ENCODE measurements at places on chromosomes 2 and 18.

GRCh38 chr2:97808816-97809215, 95.4 kb downstream of the ZAP70 start:
- no peak for DNase-seq

GRCh38 chr2:118822015-118822414, 25.4 kb downstream of the EN1 start:
- no peak for DNase-seq

DNA sequence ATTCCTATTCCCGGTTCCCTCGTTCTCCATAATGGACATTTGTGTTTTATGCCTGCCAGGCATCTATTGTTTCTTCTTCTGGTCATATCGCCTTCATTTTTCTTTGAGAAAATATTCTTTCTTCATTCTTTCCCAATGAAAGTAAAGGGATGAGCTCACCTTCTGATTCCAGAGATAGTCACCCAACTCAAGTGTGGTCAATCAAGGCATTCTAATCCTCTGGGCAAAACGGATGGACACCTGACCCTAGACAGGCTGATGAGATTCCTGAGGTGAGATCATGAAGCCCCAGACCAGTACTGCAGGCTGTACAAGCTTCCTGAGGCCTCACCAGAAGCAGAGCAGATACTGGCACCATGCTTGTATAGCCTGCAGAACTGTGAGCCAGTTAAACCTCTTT, 52.8 kb downstream of the GAD1 start:
- no peak for DNase-seq

GRCh38 chr18:22822024-22822423, 111.1 kb upstream of the RBBP8 start:
- DNase-seq = peak; percentile 44

DNA sequence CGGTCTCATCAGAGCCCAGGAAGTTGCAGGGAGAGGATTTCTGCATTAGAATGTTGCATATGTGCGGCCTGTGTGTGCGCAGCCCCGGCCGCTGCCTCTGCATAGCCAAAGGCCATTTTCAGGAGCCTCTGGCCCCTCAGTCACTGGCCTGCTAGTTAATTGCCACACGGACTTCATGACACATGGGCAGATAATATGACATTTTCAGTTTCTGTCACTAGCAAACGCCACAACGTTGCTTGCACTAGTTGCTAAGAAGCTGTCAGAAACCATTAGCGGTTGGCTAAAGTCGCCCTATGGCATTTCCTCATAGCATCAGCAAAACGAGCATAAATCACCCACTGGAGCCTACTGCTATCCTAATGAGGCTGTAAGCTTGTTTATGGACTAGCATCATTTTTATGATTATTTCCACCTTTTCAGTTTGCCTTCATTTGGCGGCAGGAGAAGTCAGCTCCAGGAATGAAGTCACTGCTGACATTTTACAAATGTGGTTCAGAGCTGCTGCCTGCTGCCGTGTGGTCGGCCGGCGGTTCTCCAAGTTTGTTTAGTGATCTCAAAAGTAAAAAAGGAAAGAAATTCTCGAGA, 73.7 kb downstream of the MEIS1 start:
- peak; percentile 12 for DNase-seq

DNA sequence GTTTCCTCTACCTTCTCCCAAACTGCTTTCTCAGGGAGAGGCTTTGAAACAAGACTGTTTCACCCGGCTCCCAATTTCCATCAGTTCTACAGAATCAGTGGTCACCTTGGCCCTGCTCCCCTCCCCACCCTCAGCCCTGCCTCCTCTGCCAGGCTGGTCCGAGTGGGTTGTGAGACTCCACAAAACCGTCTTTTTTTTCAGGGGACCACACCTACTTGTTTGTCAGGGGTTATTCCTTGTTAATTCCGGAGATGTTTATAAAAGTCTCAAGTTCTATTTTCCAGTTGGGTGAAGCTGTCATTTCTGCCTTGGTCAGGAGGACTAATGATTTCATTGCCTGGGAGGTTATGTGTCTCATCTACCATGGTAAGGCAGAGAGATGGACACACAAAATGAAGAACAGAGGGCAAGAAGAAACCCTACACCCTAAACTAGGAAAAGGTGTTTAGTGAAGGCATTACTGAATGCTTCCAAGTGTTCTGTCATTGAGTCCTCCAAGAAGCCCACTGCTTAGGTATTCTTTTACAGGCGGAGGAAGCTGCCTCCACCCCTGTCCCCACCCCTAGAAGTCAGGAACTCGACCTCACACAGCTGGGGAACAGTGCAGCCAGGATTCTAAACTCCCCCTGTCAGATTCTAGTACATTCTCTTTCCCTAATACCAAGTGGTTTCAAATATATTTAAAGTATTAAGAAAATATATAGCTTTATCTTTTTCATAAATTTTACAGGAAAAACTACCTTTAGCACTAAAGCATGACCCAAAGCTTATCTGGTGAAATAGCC, 46.3 kb downstream of the COPS8 start:
- DNase-seq = no peak

DNA sequence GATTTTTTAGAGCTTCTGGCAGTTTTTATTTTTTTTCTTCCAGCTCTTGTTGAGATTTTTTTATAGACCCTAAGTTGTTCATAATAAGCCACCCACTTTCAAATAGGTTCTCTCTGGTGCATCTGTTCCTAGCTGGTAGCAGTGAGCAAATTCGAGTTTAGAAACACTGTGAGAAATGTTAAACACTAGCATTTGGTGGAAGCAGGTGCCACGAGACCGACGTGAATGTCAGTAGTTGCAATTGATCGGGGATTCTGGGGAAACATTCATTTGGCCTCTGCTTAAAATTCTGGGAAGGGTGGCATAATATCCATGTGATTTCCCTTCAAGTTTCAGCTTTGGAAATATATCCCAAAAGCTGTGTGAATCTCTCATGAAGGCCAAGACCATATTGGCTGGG, 435.0 kb downstream of the RNF144A start:
- DNase-seq = no peak

DNA sequence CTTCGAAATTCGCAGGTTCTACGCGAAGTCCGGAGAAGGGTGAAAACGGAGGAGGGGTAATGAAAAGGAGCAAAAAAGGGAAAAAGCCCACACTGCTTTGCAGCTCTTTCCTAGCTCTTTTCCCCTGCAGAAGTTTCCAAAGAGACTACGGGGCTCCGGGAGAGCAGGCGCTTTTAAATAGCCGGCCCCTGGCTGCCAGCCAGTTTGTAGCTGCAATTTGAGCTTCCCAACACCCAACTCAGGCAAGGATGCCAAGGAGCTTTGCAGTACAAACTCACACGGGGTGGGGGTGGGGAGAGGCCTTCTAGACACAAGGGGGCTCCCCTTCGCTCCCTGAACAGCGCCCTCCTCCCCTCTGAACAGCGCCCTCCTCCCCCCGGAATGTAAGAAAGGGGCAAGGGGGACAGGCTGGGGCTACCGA, at the start of gene IGFBP5:
TSS of gene IGFBP5 (minus strand) at position 149 of the 421 bp plus-strand sequence. CDS start 774 bp downstream, outside the sequence.
- DNase-seq = peak; percentile 93

- DNase-seq = no peak
These were observed 322.7 kb downstream of the NOL4 start for GRCh38 chr18:33901894-33902512.

- DNase-seq = no peak
These were observed 9.6 kb downstream of the CACNB4 start for GRCh38 chr2:152089238-152089637.

- no peak for DNase-seq
These were observed 12.8 kb upstream of the ARL5A start for GRCh38 chr2:151841047-151841424.

GRCh38 chr18:48817021-48817461, 133.7 kb downstream of the SMAD7 start:
- no peak for DNase-seq

DNA sequence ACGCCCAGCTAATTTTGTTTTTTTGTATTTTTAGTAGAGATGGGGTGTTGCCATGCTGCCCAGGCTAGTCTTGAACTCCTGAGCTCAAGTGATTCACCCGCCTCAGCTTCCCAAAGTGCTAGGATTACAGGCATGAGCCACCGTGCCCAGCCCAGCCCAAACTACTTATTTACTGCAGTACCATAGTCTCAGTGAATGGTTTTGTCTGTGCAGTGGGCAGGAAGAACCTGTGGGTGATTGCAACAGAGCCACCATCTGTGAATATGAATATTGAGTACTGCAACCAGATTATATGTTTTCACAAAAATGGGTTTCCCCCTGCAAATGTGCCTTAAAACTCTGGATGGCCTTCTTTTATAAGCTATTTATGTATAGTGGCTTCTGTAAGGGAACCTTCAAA, 9.1 kb downstream of the MPPE1 start:
- no peak for DNase-seq

DNA sequence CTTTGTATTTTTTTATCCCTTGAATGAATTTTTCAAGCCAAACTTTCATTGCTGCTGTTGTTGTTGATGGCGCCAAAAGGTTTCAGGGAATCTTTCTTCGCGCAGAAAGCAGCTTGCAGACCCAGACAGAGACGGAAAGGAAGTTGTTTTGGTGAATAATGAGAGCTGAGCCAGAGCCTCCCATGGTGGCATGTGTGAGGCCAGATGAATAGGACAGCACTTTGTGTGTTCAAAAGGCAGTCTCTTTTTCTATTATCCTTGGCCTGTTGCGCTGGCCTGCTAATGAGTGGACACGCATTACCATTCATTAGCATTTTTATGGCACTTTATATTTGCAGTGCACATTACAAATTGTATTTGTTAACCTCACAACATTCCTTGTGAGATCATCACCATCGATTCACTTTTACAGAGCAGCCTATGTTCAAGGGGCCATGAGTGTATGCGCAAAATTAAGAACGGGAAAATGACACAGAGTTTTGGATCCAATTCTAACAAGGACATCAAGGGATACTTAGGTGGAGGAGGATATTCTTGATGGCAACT, 754.7 kb downstream of the BCL11A start:
- DNase-seq = no peak

- DNase-seq = peak; percentile 68
These were observed 2.2 kb downstream of the STAMBP start for GRCh38 chr2:73830871-73831401.

DNA sequence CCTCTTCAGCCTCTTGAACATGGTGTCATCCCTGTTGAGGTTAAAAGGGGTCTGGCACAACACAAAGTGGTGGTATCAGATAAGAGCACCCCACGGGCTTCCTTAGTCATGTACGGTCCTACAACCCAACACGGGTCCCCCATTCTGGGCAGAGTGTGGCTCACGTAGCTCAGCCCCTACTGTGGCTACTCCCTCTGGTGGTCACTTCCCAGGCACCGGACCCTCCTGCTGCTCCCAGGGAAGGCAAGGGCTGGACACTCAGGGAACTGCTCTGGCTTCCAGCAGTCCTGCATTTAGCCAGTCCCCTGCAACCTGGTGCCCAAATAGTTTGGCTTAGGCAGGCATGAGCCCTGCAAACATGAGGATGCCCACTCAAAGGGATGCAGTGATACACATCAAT, 58.6 kb downstream of the GALNT14 start:
- DNase-seq = no peak

DNA sequence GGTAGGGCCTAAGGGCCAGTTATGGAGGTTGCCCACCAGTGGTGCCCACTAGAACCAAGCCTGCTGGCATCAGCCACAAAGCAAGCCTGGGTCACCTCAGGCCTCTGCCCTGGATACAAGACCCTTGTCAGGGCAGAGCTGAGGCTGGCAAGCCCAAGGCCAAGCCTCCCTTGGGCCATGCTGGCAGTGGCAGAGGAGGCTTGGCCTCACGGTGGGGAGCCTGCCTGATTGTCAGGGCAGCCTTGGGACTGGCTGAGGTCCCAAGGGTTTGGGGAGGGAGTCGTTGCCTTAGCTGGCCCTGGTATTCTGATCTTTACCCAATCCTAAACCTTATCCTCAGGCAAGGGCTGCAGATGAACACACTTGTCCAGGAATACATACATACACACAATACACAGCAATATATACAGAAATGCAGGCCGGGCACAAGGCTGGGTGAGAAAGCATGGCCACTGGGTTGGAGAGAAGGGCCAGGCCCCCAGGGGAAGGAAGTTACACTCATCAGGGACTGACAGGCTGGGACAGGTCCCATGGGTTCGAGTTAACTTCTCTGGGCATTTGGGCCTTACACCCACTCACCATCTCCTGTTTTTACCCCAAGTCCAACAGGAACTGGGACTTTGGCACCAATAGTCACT, 21.0 kb downstream of the CCT7 start:
- no peak for DNase-seq

GRCh38 chr2:167134381-167135072, 246.2 kb downstream of the XIRP2 start:
- peak; percentile 14 for DNase-seq

DNA sequence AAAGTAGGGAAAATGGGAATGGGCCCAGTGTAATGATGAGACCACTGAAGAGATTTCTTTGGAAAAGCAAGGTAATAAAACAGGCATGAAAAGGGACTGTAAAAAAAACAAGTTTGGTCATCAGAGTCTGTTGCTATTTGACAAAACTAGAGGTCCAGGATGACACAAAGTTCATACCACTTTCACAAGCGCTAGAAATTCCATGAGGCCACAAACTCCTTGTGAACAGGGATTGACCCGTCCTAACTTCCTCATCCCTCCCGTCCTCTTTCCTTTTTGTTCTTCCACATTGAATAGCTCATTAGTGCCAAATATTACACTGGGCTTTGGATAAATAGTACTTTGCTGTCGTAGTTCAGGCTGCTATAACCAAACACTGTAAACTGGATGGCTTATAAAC, 188.8 kb upstream of the EPC2 start:
- no peak for DNase-seq

- DNase-seq = no peak
These were observed 59.3 kb downstream of the WDR75 start for GRCh38 chr2:189500456-189501160.

DNA sequence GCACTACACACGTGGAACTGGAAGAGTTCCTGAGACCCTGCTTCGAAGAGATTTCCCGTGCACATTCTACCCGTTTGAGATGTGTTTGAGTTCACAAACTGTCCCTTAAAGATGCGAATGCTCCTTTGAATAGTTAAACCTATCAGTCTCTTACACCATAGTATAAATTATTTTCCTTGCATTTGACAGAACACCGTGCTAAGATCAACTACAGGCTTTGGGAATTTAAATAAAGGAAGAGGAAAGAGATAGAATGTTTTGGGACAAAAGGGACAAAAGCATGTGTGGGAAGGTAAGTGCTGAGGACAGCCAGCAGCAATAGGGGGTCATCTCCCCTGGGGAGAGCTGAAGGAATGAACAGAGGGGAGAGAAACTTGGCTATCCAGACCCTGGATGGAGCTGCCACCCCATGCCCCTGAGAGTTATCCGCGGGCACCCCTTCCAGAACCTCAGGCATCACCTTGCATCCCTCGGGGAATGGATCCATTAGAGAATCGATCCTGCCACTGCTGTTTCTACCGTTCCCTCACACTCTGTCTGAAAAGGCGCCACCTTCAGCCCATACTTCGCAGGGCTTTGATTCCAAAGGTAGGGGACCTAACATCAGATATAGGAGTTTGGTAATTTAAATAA, 888 bp upstream of the ADCY3 start:
- DNase-seq = no peak

DNA sequence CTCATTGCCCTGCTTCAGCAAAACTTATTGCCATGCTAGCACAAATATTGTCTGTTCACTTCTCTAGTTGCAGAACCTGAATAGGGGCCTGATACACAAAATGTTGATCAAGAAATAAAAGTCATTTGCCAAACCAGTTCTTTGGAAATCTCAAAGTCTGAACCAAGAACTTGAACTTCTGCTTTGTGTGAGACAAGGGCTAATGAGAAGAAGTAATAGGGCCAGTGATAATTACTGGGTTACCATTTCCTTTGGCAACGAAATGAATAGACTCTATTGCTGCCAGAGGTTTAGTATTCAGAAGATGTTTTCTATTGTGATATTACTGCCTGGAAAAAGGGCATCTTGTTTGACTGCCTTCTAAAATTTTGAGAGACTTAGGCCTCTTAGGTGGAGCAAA, 35.0 kb downstream of the TMEFF2 start:
- no peak for DNase-seq

- DNase-seq = no peak
These were observed 8.2 kb upstream of the TUBB6 start for GRCh38 chr18:12299862-12300261.

GRCh38 chr18:13366962-13367892, 148.7 kb downstream of the LDLRAD4 start:
- DNase-seq = no peak
